ENCODE measurements at places on chromosomes 12 and 14. TPM values are rescaled to one million over a fixed set of nuclear protein-coding genes. Genes with fewer than 3 reads are reported as not detected.

Gene GLIPR1L1
- total RNA-seq, result not detected

Gene BHLHE41
- total RNA-seq, result 4.7 TPM

Gene COX8C
- not detected for total RNA-seq

Gene MYF6
- total RNA-seq, result not detected

Gene CNIH1
- total RNA-seq, result 149 TPM

Gene PLEKHG3
- total RNA-seq, result 55.6 TPM

Gene C12orf50
- not detected for total RNA-seq

- no peak for DNase-seq
These were observed 217.4 kb downstream of the SLC41A2 start for GRCh38 chr12:104740668-104741067.

DNA sequence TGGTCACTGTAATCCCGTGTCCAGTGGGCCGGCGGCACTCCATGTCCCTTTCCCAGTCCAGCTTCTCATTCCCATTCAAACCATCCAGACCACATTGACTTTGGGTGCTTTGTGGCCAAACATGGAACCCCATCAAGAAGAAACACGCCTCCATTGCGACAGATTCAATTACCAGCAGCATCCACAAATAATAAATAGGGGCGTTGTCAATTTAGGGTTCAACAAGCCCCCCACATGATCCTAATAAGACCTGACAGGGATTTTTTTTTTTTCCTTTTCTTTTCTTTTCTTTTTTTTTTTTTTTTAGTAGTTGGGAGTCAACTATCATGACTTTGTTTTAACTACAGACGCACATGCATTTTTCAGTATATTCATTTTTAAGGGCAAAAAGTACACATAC is 149.4 kb downstream of the DICER1 start:
- DNase-seq, result no peak

DNA sequence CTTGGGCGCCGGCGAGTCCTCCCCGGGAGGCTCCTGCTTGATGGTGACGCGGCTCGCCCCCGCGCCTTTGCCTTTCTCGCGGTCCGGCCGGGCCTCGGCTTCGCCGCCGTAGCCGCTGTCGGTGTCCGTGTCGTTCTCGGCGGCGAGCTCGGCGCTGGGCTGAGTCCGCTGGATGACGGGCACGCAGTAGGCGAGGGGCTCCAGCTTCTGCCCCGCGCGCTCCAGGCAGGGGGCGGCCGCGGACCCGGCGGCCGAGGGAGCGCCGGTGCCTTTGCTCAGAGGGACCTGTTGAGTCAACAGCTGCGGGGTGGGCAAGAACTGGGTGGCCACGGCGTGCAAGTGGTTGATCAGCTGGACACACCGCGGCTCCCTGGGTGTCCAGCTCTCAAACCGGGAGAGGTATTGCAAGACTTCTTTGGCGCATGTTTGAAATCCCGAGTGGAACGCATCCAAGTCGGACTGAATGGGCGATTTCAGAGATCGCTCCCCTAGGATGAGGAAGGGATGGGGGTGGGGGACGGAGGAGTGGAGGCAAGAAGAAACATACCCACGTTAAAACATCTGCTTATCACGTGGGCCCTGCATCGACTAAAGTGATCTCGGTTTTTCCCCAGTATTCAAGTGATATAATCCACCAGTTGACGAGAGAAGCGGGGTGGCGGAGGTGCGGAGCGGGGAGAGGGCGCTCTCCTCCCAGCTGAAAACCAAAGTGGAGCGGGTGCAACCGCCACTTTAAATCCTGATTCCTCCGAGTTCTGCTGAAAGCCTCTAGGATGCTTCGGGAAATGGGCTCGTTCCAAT is 2.0 kb downstream of the BHLHE41 start:
- DNase-seq, result no peak

GRCh38 chr12:47983541-47984115 is 20.2 kb downstream of the TMEM106C start:
- no peak for DNase-seq

DNA sequence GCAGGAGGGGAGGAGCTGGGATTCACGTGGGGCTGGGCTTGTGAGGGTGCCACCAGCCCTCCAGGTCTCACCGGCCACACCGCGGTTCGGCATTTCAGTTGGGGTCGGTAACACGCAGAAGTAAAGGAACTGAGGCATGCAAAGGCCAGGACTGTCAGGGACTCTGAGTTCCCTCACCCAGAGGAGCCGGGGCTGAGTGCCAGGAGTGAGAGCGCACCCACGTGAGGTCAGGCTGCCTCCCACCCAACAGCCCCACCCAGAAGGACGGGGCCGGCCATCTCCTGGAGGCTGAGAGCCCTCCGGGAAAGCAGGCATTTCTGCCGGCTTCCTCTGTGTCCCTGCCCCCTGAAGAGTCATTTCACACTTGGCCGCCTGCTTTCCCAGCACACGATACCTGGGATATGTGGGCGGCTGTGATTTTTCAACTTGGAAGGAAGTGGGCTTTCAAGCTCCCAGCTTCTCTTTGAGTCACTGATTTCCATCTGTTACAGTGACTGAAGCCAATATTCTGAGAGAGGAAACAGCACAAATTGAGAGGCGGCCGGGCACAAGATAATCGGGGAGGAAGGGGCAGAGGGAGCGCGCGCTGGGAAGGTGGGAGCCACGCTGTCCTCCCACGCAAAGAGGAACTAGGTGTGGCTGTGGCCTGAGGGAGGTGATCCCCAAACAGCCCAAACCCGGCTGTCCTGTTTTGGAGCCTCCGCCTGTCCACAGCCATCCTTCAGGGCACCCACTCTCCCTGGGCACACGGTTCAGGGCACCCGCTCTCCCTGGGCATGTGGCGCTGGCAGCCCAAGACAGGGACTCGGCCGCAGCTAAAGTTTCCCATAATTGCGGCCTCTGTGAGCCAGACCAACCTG is 19.0 kb downstream of the GALNT9 start:
- no peak for DNase-seq

GRCh38 chr12:109589691-109590245 is 16.2 kb downstream of the MVK start:
- DNase-seq, result no peak

- DNase-seq, result no peak
These were observed 39.4 kb downstream of the RPH3A start for GRCh38 chr12:112830901-112831300.

DNA sequence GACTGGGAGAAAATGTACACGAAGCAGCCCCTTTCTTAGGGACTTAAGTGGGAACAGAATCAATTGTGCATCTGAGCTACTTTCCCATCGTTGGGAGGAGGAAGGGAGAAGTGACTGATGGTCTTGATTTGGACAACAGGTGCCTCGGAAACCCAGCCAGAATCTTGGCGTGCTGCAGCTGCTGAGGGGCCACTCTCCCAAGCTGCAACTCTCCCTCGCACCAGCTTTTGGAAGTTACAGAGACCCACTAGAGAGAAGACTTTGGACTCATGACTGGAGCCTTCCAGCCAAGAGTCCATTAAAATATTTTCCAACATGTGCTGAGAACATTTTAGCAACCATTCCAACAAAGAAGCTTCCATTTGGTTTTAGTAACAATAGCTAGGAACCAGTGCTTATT is 52.3 kb downstream of the GNS start:
- DNase-seq, result no peak

DNA sequence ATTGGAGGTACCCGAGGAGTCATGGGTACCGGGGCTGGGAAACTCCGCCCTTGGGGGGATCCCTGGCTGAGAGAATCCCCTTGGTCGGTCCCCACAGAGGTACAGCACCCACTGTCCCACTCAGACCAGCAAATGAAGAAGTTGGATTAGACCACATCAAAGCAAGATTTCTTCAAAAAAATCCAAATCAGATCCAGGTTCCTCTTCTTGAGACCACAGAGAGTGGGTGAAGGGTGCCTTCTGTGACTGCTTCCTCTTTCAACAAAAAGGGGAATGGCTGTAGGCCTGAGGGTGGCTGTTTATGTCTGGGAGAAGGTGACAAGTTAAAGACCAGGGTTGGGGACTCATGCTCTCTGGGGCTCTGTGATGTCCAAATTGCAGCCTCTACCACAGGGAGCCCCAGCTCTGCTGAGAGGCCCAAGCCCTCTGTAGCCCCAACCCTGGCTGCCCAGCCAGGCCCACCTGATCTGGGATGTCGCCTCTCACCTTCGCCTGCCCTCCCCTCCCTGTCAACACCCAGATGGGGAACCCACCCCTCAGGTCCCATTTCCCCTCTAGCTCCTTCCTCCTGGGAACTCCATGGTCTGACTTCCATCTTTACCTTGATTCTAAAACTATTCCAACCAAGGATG is 50.9 kb downstream of the ZFP36L1 start:
- DNase-seq, result no peak

DNA sequence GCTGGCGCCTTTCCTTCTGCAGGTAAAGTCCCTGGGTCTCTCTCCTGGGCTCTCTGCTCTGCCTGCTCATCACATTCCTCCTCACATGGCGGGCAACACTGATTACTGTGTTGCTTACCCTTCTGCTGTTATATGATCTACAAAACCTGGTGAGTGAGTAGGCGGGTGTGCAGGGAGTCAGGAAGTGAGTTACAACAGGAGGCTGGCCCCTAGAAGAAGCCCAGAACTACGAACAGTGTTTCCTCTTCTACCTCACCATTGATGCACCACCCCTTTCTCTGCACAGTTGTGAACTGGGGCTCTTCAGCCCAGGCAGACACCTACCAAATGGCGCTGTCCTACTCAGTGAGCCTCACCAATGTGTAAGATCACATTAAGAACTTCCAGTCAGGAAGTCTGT is 4.9 kb upstream of the KLHL33 start:
- DNase-seq, result no peak

DNA sequence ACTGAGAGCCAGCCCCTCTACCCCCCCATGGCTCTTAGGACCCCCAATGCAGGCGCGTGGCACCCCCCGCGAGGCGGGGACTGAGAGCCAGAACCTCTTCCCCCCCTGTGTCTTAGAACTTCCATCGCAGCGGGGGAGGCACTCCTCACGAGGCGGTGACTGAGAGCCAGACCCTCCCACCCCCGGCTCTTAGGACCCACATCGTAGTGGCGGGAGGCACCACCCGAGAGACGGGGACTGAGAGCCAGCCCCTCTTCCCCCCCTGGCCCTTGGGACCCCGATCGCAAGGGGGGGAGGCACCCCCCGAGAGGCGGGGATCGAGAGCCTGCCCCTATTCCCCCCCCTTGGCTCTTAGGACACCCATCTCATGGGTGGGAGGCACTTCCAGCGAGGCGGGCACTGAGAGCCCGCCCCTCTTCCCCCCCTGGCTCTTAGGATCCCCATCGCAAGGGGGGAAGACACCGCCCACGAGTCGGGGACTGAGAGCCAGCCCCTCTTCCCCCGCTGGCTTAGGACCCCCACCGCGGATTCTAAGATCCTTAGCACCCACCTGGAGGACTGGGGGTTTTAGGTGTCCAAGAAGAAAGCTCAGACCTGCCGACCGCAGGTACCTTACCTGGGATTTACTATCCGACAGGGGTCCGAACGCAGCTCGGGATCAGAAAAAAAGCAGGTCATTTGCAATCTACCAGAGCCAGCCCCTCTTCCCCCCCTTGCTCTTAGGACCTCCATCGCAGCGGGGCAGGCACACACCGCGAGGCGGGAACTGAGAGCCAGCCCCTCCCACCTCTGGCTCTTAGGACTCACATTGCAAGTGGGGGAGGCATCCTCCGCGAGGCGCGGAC is 44.9 kb downstream of the DDX11 start:
- peak; percentile 12 for DNase-seq

- DNase-seq, result no peak
These were observed 46.1 kb downstream of the INTS13 start for GRCh38 chr12:26891704-26892103.

- DNase-seq, result no peak
These were observed 104.5 kb downstream of the ESRRB start for GRCh38 chr14:76480426-76480825.

DNA sequence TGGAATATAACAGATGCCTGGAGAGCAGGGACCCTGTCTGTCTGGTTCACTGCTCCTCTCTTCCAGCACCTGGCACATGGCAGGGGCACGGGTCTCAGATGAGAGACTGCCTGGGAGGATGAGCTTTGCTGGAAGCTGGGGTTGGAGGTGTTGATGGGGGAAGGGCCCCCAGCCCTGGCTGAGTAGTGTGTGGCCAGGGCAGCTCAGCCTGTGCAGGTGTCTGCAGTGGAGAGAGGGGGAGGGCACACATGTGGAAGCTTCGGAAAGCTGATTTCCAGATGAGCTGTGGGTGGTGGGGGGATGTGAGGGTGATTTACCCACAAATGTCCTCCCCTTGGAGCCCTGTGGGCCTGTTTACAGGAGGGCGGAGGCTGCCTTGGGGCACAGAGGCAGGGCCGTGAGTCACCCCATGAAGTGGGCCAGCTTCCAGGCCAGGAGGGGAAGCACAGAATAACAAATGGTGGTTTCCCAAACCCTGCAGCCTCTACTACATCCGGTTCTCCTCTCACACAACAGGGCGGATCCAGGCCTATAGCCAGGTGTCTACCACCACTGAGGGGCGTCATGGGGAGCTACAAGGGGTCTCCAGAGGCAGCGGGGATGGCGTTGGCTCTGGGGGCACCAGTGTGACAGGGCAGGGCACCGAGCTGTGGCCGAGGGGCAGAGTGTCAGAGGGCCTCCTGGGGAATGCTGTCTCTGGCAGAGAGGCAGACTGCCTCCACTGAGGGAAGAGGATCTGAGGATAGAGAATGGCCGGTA is 11.0 kb downstream of the KRT7 start:
- no peak for DNase-seq

DNA sequence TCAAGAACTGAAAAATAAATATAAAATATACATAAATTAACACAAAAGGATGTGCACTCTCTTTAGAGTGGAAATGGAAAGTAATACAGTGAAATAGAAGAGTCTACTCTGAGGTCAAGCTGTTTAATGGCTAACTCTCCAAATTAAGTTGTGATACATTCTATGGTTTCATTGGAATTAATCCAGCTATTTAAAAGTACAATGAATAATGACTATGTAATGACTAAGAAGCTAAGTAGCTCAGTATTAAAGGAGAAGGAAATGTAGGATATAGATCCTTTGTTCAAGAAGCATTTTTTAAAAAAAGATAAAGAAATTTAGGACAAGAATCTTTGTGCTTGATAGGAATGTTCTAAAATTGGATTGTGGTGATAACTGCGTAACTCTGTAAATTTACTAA is 85.3 kb downstream of the LRP6 start:
- DNase-seq, result no peak

Data from HCT116 (cell line).